LoVo (cell line): ENCODE measurements at places on chromosomes 12 and 14.

- no peak for DNase-seq
Measured at GRCh38 chr12:2739832-2740641, 54.7 kb upstream of the FKBP4 start.

GRCh38 chr14:36198378-36198777 is 21.9 kb upstream of the PTCSC3 start:
- DNase-seq = no peak

- no peak for DNase-seq
Measured at GRCh38 chr14:104559028-104559803, 20.3 kb upstream of the C14orf180 start.

DNA sequence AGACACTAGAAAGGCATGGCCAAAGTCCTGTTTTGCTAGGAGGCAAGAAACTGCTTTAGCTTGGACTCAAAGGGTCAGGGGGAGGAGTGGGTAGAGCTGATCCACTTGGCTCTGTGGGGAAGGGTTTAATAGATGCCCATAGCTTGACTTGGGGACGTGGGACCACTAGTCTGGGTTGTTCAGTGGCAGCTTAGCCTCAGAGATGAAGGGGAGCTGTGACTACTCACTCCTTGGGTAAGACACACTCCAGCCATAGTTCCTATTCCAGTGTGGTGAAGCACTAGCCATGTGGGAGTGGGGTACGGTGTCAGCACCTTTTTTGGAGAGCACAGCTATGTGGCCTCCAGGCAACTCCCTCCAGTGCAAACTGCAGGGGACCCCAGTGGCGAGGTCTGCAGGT is 257.3 kb downstream of the TMEM121 start:
- DNase-seq = no peak

GRCh38 chr12:105921872-105922669 is 216.7 kb downstream of the NUAK1 start:
- no peak for DNase-seq

DNA sequence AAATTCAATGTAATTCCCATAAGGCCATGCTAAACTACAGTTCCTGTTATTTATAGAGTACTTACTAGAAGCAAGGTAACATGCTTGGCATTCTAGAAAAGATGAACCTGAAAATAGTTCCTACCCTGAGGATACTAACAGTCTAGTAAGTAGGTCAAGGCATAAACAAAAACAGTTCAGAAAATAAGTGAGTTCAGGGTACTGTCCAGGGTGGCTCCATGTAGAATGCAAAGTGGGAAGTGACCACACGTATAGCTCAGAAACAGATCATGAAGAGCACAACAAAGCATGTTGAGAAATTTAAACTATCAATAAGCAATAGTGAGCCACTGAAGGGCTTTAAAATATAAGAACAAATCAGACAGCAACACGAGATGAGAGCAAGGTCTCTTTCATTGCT is 2.3 kb downstream of the TMED10 start:
- no peak for DNase-seq

- no peak for DNase-seq
Measured at GRCh38 chr14:80956922-80957321, 1.5 kb downstream of the TSHR start.

DNA sequence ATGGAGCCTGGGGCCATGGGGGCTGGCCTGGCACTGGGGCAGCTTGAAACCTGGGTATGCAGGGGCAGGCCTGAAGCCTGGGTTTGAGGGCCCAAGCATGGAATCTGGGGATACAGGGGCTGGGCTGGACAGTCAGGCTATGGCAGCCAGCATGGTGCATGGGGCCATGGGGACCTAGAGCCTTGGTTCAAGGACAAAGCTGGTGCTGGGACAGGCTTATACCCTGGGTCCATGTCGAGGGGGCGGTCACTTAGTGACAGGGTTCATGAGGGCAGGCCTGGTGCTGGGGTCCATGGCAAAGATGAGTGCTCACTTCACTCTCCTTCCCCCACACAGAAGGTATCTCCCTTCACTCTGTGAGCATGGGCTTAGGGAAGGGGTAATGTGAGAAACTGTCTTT is 116.2 kb downstream of the BBS10 start:
- DNase-seq = no peak

DNA sequence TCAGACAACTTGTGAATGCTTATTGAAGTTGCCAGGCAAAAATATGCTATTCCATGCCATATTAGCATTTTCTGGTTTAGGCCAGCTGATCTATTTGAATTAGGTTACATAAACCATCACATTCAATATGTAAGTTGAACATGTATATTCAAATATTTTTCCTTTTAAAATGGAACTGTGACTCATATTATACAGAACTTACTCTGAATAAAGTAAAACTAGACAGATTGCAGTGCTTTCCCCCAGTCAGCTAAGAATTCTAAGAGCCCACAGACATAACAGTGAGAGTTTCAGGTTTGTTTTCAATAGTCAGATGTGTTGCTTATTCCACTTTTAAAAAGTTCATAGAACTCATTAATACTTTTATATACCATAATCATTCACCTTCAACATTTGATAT is 119.8 kb downstream of the MGST1 start:
- DNase-seq = no peak

DNA sequence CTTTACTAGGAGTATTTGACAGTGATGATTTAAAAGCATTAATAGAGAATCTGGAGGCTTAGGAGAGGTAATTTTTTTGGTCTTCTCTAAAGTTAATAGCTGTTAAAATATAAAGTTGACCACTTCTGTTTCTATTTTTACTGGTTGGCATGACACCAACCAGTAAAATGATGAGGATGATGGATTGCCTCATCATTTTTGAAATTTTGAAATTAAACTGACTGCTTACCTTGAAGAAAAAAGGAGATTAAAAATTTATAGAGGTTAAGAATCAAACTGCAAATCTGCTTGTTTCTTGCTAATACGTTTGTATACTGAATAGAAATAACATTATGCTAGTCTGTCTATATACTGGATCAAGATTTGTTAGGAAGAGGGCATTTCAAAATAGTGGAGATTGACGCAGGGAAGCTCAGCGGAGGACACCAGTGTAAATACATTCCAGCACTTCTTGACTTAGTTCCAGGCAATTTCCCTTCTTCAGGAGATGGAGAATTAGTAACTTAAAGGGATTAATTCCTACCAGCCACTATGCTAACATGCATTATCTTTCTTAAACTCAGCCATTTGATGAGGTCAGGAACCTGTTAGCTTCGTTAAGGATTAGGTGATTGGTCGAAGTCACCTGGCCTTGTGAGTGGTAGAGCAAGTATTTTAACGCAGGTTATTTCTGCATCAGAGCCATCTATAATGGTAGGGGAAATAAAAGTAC is 3.6 kb downstream of the EID3 start:
- no peak for DNase-seq
